Natural killer cell (primary cell): ENCODE measurements at places on chromosomes 12 and 14.

DNA sequence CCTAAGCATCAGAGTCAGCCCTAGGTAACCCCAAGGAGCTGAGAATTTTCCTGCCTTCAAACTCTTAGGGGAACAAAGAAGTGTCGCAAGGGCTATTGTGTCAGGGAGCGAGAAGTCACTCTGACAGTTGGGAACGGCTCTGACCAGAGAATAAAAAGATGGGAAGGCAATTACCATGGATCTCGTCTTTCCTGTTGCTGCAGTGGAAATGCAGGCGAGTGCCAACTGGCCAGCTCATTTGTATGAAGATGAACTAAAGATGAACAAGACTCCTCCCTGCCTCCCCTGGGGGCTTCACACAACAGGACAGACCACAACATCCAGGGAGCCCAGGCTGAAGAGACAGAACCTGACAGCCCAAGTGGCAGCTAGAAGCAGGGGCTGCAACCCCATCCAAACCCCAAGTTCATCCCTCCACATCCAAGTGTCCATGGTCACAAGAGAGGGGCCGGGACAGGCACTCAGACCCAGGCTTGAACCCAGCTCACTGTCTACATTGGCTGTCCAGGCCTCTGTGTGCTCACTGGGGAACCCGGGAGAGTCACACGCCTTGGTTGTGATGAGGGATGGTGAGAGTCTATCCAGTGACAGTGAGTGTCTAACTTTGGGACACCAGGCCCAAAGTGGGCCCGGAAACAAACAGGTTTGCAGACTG is 322.4 kb downstream of the BCL11B start:
- DNase-seq: no peak

- DNase-seq: no peak
Observed at GRCh38 chr12:15194456-15195368, 26.5 kb downstream of the RERG start.

DNA sequence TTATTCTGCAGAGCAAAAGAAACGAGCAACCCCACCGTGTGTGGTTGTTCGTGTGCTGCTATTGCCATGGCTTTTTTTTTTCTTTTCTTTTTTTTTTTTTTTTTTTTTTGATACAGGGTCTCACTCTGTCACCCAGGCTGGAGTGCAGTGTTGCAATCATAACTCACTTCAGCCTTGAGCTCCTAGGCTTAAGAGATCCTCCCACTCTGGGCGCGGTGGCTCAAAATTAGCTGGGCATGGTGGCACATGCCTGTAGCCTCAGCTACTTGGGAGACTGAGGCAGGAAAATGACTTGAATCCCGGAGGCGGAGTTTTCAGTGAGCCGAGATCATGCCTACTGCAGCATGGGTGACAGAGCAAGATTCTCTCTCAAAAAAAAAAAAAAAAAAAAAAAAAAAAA is 144.2 kb downstream of the ESR2 start:
- DNase-seq: no peak

DNA sequence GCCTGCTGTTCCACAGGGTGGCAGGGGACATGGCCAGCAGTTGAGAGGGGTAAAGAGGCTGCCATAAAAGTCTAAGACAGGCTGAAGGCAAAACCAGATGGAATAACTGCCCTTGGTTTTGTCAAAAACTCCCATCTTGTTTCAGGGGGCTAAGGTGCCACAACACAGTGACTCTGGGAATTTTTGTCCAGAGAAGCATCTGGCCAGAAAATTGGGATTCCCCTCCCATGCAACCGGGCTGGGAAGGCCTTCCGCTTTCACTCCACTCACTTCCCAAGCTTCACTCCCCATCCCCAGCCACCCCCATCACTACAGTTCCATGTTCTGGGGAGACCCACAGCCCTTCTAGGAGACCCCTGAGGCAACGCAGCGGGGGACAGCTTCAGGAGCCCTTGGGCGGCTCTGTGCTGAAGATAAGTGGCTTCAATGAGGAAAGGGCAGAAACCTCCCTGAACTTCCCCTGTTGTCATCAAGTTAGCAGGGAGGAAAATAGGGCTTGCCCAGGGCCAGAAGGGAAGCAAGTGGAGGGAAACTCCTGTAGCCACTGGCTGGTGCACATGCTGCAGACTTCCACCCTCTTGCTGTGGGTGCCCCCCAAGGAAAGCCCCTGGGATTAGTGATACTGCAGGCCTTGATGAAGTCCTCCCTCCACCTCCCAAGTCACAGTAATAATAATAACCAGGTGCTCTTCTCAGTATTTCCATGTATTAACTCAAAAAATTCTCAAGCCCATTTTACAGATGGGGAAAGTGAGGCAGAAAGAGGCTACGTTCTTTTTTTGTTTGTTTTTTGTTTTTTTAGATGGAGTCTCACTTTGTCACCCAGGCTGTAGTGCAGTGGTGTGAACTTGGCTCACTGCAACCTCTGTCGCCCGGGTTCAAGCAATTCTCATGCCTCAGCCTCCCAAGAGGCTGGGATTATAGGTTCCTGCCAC is 6.0 kb downstream of the TMEM229B start:
- no peak for DNase-seq

DNA sequence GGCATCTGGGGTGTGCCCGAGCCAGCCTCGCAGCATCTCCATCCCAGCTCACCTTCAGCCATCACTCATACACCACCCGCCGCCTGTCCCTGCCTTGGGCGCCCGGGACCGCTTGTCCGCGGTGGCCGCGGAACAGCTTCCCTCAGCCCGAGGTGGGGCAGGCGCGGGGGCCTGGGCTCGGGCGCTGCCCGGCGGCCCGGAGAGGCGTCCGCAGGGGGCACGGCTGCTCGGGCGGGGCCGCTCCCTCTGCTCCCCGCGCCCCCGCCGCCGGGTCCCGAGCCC is 430 bp downstream of the SLC41A2 start:
- no peak for DNase-seq

DNA sequence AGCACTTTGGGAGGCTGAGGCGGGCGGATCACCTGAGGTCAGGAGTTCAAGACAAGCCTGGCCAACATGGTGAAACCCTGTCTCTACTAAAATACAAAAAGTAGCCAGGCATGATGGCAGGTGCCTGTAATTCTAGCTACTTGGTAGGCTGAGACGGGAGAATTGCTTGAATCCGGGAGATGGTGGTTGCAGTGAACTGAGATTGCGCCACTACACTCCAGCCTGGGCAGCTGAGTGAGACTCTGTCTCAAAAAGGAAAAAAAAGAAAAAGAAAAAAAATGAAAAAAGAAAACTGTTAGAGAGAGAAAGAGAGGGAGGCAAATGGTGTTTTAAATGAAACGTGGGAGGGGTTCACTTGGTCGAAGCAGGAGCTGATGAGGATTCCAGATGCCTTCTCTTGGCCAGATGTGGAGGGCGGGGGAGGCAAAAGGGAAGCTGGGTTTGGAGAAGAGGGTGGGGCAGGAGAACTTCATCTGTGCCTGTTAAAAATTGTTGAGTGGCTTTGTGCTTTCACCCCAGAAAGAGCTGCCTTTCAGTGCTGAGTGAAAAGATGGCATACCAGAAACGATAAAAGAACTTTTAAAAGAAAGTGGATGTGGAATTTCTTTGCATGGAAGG is 1.1 kb downstream of the EMP1 start:
- DNase-seq: no peak

DNA sequence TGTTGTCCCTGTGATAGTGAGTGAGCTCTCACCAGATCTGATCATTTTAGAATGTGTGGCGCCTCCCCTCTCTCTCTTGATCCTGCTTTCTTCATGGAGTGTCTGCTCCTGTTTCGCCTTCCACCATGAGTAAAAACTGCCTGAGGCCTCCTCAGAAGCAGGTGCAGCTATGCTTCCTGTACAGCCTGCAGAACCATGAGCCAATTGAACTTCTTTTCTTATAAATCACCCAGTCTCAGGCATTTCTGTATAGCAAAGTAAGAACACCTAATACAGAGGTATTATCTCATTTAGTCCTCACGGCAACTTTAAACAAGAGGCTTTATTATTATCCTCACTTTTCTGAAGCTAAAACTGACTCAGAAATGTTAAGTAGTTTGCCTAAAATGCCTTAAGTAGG is 81.3 kb upstream of the BTG1 start:
- DNase-seq: no peak

- no peak for DNase-seq
Observed at GRCh38 chr12:94191023-94191422, 42.6 kb downstream of the PLXNC1 start.

- no peak for DNase-seq
Observed at GRCh38 chr14:99503848-99504453, 22.7 kb downstream of the CCNK start.

DNA sequence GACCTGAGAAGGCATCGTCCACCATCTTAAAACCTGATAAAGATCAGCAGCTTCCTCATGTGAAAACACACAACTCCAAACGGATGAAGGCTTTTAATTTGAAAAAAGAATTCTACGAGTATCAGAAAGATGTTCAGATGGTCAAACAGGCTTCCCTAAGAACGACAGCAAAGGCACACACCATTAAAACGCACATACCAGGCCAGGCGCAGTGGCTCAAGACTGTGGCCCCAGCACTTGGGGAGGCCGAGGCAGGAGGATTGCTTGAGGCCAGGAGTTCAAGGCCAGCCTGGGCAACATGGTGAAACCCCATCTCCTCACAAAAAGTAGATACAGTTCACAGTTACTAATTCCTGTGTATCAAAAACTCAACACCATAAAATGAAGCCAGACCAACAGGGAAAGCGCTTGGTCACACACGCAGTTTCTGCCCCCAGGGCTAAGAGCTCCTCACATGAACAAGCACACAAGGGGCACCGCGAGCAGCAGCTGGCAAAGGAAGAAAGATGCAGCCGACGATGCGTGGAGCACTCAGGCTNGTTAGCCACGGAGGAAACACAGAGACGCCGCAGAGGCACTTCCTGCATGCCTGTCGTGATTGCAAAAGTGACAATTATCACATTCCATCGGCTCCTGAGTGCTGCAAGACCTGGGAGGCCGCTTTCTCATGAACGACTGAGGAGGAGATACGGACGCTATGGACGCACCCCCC is 78.0 kb downstream of the NOC4L start:
- DNase-seq: no peak

GRCh38 chr12:105823810-105824209 is 314.9 kb downstream of the NUAK1 start:
- DNase-seq: no peak

DNA sequence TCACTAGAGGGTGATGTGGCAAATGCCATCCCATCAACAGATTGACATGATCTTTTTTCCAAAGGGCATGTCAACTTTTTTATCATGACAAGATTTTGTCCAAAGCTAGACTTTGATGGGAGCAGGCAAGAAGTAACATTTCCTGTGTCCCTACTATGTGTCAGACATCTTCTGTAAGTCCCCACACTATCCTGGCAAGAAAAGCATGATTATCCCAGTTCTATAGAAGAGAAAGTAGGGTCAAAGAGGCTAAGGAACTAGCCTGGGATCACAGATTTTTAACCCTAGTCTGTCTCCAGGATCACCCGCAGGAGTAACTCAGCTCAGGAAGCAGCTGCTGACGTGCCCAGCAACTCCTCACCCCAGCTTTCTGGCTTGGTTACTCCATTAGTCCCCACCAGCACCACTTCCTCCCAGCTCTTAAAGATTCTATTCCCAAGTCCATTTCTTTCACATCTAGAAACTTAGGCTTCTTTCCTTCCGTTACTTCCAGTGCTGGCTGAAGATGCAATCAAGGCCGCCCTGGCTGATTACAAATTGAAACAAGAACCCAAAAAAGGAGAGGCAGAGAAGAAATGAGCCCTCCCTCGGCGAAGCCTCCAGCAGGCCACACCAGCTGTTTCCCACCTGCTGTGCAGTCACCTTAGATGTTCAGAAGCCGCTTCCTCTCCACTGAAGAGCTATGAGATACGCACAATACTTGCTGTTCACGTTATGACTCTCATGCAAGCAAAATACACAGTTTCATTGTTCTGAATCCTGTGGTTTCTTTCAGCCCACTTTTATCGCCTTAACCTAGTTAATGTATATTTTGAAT is 6.2 kb downstream of the ISCU start:
- no peak for DNase-seq

DNA sequence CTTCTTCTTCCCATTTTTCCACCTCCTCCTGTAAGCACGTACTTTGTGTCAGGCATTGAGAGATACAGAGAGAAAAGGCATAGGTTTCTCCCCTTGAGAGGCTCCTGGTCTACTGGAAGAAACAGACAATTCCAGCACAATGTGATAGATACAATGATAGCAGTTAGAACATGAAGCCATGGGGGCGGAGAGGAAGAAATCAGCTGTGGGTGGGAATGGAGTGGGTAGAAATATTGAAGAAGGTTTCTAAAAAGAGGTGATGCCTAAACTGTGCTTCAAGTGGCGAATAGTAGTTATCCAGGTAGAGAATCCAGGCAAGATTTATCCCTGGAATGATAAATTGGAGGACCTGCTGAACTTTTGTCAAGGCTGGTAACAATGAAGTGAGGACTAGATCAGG is 528.8 kb downstream of the NRXN3 start:
- DNase-seq: no peak

DNA sequence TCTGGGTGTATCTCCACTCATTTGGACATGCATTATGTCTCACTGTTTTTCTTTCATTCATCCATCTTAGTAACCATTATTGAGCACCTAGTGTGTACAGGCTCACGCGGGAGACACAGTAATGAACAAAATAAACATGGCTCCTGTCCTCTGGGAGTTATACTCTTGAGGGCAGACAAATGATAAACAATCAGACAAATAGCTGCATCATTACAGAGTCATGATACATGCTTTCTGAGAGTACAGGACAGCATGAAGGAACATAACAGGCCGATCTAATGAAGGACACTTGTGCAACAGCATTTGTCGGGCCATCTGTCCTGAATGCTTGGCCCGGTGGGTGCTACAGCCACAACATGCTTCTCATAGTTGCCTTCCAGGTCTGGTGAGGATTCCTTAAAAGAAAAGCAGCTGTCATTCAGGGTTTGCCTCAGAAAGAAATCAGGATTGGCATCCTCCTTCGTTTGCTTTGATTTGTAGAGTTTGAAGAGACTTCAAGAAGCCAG is 77.2 kb upstream of the EGLN3 start:
- no peak for DNase-seq

DNA sequence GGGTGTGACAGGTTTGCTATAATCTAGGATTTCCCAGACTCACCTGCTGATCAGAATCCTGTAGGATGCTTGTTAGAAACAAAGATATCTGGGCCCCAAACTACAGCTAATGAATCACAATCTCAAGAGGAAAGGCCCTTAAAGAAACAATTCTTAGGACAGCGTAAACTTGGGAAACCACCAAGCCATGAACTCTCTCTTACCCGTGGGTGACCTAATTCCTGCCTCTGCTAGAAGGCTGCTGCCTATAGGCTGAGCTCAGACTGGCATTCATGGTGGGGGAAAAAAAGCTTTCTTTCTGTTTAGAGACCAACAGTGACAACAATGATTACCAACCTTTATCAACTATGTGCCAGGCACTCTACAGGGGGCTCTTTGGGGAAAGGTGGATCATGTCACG is 213.9 kb upstream of the FKBP4 start:
- no peak for DNase-seq

GRCh38 chr14:50533806-50534205 is 1.4 kb upstream of the MAP4K5 start:
- no peak for DNase-seq

- no peak for DNase-seq
Observed at GRCh38 chr14:91021115-91021514, 39.3 kb downstream of the RPS6KA5 start.

DNA sequence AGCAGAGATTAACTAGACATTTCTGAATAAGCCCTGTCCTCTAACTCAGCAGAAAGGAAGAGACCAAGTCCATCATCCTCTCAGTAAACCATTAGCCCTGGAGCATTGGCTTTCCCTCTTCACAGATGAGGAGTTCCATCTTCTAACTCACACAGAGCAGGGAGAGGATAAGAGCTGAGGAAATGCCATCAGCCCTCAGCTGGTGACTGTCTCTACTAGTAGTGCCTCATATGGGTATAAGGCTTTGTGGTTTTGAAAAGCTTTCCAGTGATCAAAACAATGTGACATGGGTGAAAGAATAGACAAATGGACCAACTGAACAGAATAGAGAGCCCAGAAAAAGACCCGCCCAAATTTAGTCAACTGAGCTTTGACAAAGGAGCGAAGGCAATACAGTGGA is 197.2 kb upstream of the NUDT4 start:
- no peak for DNase-seq
